ENCODE measurements at places on chromosomes 12 and 14.

- no peak for DNase-seq
Observed at GRCh38 chr12:27229367-27229766, 14.7 kb upstream of the STK38L start.

DNA sequence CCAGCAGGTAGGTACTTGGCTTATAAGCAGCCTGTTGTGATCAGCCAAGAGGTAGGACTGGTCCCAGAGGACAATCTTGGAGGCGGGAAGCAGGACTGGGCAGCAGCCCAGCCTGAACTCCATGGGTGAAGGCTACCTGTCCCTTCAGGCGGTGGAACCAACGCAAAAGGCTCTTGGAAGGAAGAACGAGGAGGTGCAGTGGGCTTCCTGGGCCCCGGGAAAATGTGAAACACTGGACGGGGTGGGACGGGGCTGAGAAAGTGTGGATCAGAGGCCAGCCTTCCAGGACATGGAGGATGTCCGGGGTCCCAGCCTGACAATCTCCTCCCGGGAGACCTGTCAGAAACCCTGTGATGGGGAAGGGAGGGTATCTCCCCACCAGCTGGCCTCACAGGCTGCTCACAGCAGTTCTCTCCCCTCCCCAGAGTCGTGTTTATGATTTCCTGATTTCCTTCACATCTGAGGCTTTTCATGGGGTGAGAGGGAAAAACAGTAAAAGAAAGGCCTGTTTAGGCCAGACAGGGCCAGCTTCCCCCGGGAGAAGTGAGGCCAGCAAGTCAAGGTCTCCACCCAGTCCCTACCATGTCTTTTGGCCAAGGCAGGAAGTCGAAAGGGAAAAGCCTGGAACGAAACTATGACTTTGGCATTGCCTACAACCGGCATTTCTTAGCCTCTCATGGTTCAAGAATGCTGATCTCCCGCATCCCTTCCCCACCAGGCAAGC lies 11.3 kb downstream of the CMKLR1 start:
- no peak for DNase-seq

GRCh38 chr12:65300679-65301349 lies 22.3 kb downstream of the MSRB3 start:
- DNase-seq, result no peak

DNA sequence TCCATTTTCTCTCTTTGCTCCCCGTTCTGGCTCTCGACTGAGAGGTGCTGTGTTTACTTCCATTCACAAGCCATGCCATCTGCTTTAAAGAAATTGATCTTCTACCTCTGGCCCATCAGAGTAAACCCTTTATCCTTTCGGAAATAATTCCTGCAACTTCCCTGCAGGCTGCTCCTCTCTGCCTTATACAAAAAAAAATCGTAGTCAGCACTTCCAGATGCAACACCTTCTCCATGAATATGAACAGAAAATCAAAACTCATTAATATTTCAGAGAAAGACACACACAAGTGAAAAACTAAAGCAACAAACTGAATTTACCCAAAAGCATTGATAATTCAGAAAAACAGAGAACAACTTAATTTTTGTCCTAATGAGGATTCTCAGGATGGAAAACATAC lies 127.6 kb upstream of the FSCB start:
- no peak for DNase-seq

DNA sequence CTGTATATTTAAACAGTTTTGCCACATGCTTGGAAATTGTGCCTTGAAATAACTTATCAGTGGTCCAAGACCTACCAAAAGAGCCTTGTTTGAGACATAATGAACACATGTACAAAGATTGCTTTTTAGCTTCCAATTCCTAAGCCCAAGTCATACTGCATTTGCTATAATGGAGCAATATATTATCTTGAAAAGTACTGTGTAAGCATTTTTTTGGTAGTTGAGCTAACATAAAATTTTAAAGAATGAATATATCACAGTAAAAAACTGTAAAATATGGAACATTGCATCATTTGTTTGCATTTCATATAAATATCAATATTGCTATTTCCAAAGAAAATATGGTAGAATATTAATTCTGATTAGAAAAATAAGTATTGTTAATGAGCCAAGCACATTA lies 28.8 kb upstream of the HMGA2 start:
- no peak for DNase-seq

DNA sequence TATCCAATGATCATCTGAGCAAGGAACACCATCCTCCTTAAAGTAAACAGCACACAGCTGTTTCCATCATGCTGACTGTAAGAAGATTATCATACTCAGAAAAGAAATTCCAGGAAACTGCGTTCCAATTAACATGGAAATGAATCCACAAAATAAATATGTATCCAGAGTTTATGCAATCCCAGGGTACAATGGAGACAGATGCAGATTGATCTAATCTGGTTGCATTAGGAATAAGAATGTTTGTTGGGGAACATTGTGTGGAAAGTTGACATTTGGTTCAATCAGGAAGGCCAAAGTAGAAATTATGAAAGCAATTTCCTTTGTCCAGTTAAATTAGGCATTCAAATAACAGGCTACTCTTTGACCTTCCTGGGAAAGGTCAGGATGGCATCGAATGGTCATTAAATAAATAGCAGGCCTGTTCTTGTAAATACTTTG lies 236.9 kb upstream of the AMIGO2 start:
- no peak for DNase-seq

GRCh38 chr14:37709419-37710195 lies 114.2 kb downstream of the TTC6 start:
- no peak for DNase-seq

DNA sequence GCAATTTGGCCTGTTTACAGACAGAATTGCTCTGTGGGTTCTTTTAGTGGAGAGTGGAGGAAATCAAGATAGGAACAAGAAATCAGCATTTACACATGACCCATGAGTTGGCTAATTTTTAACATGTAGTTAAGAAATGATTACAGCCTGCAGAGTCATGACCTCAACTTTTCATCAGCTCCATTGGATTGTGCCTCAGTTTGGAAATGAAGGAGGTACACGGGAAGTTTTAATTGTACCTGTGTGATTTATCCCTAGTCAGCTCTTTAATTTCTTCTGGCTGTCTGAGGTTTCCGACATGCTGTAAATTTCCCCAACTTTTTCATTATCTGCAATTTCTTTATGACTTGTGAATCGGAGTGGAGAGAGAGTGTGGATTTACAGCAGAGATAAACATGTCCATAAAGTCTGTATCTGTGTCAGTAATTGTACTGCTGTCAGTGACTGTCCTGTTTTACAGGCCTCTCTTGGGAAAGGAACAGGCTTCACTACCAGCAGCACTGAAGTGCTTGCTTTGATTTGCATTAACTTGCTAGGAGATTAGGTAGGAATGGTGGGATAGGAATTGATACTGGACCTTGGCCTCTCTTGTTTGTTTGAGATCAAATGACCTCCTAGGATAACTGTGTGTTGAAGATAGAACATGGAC lies 49.2 kb downstream of the LIN52 start:
- DNase-seq, result no peak

- DNase-seq, result no peak
Observed at GRCh38 chr14:50530358-50530757, 2.0 kb downstream of the MAP4K5 start.

GRCh38 chr12:91316907-91317269 lies 134.3 kb upstream of the DCN start:
- DNase-seq, result no peak

GRCh38 chr12:96239711-96240635 lies 45.8 kb downstream of the ELK3 start:
- DNase-seq, result no peak

GRCh38 chr14:80587096-80587724 lies 354.3 kb downstream of the CEP128 start:
- no peak for DNase-seq

DNA sequence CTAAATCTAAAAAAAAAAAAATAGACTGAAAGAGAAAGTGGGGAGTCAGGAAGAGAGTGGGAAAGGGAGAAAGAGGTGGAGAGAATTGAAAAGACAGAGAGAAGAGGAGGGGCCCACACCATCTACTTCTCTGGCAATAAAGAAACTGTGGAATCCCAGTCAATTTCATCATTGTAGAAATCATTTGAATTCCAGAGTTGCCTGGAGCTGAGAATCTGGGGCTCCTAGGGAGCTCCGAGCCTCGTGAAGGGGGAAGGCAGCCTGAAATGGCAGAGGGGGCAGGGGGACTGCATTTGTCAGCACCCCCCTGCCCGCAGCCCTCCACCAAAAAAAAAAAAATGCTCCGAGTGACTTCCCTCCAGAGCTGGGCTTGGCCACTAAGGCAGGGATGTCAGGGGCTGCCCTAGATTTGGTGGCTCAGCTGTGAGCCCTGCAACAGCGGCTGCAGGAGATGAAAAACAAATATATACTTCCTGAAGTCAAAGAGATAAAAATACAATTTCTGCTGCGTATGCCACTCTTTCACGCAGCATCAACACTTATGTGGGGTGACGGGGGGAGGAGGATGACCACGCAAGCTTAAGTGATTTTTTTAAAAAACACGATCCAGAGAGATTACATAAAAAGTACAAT lies 80.5 kb downstream of the BCL11B start:
- DNase-seq, result no peak

GRCh38 chr12:22410486-22410885 lies 76.0 kb upstream of the ST8SIA1 start:
- no peak for DNase-seq

DNA sequence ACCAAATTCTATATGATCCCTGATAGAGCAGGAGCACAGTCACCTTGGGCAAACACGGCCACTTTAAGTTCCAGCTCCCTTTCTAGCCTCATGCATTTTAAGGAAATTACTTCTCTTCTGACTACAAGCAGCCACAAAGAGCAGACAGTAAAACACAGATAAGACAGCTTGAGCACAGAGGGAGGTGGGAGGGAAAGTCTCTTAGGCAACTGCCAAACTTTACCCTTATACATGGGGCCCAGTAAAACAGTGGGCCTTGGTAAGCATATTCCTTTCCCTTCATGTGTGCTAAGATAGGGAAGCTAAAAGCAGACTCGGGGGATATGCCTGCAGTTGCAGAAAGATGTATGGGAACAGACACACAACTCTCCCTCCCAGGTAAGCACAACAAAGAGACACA lies 235.9 kb downstream of the CPNE8 start:
- no peak for DNase-seq

DNA sequence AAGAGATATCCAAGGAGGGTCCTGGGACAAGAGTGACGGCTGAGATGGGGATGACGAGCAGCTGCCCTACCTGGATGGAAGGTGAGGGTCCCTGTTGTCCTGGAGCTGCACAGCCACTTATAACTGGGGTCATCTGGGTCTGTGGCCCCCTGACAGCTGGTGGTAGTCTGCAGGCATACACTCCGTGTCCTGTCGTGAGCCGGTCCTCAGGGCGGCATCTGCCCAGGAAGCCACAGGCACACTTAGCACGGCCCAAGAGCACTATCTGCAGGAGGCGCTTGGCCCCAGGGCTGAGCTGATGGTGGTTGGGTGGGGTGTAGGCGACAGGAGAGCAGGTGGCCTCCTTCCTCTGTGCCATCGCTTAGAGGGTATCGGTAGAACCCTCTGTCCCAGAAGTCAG lies 248.1 kb downstream of the CACNA1C start:
- DNase-seq, result no peak

DNA sequence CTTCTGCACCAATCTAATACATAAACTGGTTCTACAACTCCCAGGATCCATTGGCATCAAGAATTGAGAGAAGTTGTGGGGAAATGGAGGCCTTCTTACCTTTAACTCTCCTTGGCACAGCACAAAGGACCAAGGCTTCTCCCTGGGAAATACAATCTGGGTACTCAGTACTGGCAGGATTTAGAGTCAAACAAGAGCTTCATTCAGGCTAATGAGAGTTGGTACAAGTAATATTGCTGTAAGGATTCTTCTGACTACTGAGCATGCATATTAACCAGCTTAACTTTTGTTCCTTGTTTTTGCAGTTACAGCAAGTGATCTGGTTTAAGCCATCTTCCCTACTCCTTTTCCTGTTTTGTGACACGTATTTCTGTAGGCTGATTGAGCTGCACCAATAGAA lies 76.2 kb upstream of the FERMT2 start:
- no peak for DNase-seq

GRCh38 chr14:61653507-61653906 lies 41.8 kb upstream of the HIF1A start:
- DNase-seq, result no peak

GRCh38 chr14:94008234-94008633 lies 11.1 kb downstream of the CCDC197 start:
- DNase-seq, result no peak

DNA sequence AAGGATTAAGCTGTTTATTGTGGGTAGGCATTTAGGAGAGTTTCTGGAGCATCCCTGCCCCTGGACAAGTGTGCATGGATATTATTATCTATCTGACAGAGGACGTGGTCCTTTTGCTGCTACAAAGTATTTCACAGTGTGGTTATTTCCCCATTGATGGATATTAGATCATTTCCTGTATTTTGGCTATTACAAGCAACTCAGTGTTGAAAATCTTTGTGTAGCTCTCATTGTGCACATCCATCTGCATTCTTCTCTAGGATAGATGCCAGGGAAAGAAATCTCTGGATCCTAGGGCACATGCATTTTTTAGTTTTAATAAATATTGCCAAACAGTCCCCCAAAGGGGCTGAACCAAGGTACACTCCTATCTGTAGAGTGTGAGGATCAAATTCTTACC lies 154.3 kb upstream of the SRRM4 start:
- DNase-seq, result no peak

GRCh38 chr14:55327179-55327578 lies 56.0 kb downstream of the FBXO34 start:
- no peak for DNase-seq

GRCh38 chr12:14946861-14947260 lies 8.5 kb upstream of the ERP27 start:
- no peak for DNase-seq

GRCh38 chr14:93002851-93003298 lies 79.9 kb downstream of the CHGA start:
- no peak for DNase-seq

DNA sequence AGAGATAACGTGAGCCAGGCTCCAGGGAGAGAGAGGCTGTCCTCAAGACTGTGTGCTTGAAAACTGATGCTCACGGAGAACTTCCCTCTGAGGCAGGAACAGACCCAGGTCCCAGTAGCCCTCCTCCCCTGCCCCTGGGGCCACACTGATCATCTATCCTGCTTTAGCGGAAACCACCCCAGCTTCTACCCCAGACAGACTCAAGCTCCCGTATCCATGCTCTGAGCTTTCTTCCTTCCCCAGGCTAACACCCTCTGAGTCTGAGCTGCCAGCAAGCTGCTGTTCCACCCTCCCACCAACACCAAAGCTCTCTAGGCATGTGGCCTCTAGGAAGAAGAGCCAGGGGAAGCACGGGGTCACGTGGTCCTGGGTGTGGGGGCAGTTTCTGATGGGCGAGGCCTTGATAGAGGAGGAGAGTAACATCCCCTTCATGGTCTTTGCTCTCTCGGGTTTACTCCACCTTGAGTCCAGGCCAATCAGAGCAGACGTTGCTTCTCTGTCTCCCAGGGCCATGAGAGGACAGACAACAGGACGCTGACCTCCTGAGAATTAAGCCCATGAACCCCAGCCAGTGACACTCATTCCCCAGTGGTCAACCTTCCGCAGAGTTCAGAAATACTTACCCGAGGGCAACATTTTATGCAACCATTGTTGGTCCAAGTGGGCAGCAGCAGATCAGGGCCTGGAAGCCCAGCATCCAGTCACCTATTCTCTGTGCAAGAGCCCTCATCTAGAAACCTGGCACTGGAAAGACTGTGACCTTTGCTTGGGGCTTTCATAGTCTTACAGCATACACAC lies 1.4 kb downstream of the PCK2 start:
- peak; percentile 25 for DNase-seq

Data from hypothalamus (tissue), 51 donors.